ENCODE measurements at places on chromosomes 5 and 9.
A peak's percentile ranks its signal among the peaks of the same experiment; 100 is the strongest.

DNA sequence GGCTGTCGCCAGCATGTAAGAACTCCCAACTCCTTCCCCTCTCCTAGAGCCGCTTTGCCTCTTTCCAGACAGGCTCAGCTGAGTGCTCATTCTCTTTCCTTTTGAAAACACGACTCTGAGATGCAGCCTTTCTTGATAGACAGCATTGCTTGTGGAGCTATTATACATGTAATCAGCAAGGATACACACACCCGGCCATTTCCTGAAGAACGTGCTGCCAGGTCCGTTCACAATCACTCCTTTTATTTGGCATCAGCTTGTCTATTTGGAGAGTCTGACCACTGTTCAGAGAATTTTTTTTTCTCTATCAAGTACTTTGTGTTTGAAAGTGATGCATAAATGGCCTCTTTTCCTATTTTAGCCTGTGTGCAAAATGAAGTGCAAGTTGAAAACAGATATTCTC is 328.7 kb downstream of the MARCHF11 start:
- DNase-seq = no peak

DNA sequence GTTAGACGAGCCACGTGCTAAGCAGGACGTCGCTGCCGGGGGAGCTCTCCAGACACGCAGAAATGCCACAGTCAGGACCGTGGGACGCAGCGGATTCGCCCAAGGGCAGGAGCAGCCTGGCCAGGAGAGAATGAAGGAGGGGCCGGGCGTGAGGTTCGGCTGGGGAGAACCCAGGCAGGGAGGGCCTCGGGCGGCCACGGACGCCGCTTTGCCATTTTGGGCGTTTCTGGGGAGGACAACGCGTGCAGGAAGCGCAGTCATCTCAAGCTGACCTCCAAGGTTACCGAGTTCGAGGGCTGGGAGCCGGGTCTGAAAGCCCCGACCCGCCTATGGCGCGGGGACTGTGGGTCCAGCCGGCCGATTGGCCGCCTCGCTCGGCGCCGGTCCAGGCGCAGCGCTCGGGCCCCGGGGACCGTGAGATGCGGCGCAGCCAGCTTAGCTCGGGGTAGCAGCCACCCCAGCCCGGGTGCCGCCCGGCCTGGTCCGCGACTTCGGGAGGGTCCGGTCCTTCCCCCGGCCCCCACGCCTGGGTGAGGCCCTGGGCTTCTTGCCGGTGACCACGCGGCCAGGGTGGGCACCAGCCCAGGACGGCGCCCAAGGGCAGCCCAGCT is 760 bp upstream of the MAN1B1 start:
- DNase-seq = no peak

- DNase-seq = no peak
Measured at GRCh38 chr9:89874351-89875321, 269.8 kb downstream of the GADD45G start.

- no peak for DNase-seq
Measured at GRCh38 chr9:134818591-134818990, 62.0 kb upstream of the FCN2 start.

- DNase-seq = peak; percentile 74
Measured at GRCh38 chr9:104927216-104927911, 591 bp downstream of the ABCA1 start.

DNA sequence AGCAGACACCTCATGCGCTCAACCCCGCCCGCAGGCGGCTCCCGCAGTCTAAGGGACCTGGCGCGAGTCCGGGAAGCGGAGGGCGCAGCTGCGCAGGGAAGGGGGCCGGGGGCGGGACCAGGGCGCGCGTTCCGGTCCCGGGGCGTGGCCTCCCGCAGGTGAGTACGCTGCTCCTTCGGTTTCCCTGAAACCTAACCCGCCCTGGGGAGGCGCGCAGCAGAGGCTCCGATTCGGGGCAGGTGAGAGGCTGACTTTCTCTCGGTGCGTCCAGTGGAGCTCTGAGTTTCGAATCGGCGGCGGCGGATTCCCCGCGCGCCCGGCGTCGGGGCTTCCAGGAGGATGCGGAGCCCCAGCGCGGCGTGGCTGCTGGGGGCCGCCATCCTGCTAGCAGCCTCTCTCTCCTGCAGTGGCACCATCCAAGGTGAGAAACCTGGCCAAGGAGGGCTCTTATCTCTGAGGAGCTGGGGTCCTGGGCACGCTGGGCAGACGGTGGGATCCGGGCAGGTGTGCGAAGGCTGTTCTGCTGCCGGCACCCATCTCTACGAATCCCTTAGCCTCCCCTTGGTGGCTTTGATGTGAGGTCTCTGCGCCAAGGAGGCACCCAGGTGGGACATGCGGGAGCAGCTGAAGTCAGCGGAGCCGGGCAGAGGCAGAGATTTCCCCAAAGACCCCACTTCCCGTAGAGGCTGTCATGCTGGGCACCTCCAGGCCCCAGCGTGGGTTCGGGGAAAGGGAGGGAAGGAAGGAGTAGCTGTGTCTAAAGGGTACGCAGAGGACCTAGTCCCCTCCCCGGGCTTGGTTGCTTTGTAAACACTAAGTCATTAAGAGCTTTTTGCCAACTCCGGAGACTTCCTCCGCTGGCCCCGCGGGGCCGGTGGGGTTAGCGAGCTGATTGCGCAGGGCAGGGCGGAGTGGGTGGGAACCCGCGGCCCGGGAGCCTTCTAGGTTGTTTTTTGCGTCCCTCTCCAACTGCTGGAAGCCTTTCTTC is at the start of gene F2RL1:
Gene F2RL1 (plus strand): TSS at position 187 of the 988 bp plus-strand sequence. CDS start 153 bp downstream, at position 340.
- DNase-seq = peak; percentile 84

- no peak for DNase-seq
Measured at GRCh38 chr5:160970605-160971191, 118.7 kb upstream of the ATP10B start.

DNA sequence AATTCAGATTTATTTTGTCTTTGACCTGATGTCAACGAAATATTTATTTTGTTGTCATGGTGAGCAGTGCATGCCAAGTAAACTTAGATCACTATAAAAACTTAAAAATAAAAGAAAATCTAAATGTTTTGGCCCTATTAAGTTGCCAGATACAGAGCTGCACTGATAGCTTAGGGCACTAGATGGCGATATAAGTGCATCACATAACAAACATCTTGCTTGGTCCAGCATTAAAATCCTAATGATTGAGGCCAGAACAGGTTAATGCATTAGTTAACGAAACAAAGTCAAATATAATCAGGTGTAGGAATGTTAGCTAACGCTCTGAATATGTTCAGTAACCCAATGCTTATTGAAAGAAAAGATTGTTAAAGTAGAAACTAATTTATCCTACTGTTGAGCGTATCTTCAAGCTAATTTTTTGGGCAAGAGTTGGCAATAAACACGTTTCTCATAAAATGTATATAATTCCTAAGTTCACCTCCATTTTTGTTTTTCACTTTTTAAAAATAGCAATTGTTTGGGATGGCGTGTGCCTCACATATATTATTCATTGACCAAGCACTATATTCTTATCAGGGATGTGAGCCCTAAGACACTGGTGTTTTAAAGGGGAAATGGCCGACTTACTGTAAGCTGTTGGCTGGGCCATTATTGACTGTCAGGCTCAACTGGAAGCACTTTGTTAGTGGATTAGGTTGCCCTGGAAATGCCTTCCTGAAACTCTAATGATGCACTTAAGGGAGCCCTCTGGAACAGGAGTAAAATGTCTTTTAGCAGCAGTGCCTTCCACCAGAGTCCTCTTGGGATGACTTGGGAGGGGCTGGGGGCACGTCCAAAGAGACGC is 33.3 kb downstream of the KCTD16 start:
- DNase-seq = no peak
